ENCODE measurements at places on chromosomes 5 and 9.
A peak's percentile ranks its signal among the peaks of the same experiment; 100 is the strongest.

- no peak for DNase-seq
Measured at GRCh38 chr5:132003982-132004381, 7.5 kb downstream of the ACSL6 start.

DNA sequence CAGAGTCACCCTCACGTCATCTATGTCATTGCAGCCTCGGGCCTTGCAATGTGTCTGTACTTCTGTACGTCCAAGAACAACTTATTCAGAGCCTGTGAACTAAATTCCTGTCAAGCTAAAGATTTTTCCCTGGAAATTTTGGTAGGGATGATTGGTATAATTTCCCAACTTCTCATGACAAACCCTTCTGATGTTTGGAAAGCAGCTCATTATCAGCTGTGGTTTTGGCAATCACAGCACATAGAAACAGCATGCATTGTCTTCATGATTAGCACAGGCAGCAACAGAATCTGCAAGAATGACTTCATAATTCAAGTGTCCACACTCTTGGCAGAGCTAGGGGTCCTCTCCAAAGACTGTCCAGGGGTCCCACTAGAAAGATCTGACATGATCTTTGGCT, 49.5 kb downstream of the APBA1 start:
- DNase-seq, result no peak

GRCh38 chr5:171379961-171380360, 7.7 kb upstream of the NPM1 start:
- no peak for DNase-seq

DNA sequence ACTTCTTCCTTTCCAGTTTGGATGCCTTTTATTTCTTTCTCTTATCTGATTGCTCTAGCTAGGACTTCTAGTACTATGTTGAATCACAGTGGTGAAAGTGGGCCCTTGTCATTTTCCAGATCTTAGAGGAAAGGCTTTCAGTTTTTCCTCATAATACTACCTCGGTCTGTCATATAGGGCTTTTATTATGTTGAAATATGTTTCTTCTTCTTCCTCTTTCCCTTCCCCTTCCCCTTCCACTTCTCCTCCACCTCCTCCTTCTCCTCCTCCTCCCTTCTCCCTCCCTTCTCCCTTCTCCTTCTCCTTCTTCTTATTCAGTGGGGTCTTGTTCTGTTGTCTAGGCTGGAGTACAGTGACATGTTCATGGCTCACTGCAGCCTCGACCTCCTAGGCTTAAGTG, 9.2 kb upstream of the TERT start:
- no peak for DNase-seq

DNA sequence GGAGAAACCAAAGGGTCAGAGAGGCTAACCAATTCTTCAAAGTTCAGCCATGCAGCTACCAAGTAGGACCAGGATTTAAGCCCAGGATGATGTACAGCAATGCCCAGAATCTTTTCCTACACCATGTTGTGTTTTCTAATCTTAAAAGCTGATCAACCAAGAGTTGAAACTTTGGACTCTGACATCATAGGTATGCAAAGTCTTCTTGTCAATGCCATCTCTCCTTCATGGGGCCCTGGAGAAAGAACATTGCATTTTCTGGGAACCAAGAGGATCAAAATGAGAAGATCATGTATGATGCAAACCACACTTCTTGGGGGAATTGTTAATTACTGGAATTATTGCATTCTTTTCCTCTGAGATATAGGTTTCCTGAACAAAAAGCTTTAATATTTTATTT, 54.4 kb upstream of the XPA start:
- no peak for DNase-seq

DNA sequence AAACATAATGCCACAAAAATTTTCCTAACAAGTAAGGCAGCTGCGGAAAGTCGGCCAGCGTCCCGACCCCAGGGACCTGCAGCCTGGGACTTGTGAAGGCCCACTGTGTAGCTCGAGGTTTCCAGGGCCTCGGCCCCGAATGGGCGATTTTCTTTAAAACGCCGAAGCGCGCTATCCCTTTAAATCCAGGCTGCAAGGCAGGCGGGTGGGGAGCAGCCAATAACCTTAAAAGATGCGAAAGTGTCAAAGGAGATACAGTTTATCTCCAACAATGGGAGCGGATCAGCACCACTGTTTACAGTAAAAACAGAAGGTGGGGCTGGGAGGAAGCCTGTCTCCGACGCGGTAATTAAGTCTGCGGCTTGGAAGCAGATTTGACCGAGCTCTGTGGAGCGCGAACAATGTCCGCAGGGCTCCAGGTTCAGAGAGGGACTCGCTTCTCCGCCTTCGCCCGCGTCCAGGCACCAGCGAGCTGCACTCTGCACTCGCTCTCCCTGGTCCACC, 1.7 kb upstream of the ZSWIM6 start:
- no peak for DNase-seq

DNA sequence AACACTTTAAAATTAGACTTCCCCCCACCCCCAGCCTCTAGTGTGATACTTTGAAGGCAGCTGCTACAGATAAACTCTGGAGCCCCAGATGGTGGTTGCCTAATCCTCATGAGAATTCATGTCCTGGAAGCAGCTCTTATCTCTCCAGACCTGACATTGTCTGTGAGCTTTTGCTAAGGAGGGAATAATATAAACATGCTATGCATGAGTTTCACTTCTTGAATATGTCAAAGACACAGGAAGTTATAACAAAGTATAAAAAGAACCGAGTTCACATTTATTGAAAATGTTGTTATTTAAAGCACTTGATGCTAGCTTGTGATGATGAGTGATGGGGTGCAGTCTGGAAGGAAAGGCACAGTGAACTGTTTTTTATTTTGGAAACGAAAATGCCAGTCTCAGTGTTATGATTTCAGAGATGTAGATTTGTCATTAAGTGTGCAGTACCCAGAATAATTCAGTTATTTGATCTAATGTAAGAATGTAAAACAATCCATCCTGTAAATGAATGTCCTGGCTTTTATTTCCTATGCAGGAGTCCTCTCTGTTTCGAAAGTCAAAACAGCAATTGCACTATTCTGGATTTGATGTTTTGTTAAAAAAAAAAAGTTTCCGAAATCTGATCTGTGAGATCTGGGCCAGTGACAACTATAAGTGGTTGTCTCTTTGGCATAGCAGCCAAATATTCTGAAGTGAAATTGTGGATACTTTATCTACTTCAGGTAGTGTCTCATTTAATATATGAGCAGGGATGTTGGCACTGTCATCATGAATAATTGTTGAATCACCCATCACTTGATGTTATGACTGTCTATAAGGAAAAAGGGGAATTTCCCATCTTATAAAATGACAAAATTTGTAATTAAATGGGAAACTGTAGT, 77.0 kb downstream of the ZCCHC7 start:
- no peak for DNase-seq

GRCh38 chr5:132417010-132417439, 47.5 kb downstream of the SLC22A5 start:
- DNase-seq, result no peak

DNA sequence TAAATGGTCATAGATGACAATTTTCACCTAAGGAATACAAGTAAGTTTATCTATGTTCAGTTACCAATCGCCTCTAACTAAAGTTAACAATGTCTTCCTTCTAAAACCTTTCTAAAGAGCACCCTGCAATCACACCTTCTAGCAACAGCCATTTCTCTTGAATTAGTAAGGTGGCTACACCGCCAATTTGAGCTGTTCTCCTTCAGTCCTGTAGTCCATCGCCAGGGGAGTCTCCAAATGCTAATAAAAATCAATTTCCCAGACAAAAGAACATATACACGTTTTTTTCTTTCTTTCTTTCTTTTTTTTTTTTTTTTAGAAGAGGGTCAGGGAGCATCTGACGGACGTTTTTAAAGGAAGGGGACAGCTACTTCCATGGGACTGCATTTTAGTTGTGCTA, 729 bp upstream of the RORB start:
- DNase-seq, result no peak

DNA sequence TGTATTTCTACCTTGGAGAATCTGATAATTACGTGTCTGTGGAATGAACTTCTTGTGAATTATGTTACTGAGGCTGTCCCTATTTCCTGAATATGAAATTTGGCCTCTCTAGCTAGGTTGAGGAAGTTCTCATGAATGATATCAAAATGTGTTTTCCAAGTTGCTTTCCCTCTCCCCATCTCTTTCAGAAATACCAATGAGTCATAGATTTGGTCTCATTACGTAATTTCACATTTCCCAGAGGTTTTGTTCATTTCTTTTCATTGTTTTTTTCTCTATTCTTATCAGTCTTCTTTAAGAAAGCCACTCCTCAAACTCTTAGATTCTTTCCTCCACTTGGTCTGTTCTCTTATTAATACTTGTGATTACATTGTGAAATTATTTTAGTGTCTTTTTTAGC, 923.8 kb upstream of the CDH9 start:
- no peak for DNase-seq

DNA sequence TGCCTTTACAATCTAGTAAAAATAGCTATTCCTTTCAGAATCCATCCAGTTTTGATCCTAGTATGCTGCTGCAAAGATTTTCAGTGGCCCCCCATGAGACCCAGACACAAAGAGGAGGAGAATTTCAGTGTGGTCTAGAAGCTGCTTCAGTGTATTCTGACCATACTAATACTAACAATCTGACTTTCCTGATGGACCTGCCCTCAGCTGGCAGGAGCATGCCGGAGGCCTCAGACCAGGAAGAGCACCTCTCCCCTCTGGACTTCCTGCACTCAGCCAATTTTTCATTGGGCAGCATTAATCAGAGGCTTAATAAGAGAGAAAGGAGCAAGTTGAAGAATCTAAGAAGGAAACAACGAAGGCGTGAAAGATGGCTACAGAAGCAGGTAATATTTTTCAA, 48.5 kb downstream of the RNF180 start:
- DNase-seq, result no peak

DNA sequence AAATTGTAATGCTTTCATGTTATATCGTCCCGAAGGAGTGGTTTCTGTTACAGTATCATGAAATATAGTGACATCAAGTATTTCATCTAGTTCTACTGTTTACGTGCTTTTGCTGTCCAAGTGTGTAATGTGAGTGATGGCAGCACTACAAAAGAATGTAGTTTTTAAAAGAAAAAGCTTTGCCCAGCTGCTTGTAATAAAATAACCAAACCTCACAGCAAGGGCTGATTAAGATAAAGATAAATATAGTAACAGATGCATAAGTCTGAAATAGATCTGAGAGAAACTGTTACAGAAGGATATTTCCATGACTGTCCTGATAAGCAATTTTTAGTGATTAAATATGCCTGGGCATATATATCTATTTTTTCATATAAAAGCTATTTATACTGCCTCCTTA, 106.4 kb downstream of the AUH start:
- DNase-seq, result no peak

GRCh38 chr5:95826949-95827891, 4.7 kb upstream of the GLRX start:
- DNase-seq, result no peak

GRCh38 chr5:159403906-159404681, 73.8 kb upstream of the IL12B start:
- DNase-seq, result no peak

- no peak for DNase-seq
Measured at GRCh38 chr9:75064307-75065025, 23.5 kb downstream of the NMRK1 start.

DNA sequence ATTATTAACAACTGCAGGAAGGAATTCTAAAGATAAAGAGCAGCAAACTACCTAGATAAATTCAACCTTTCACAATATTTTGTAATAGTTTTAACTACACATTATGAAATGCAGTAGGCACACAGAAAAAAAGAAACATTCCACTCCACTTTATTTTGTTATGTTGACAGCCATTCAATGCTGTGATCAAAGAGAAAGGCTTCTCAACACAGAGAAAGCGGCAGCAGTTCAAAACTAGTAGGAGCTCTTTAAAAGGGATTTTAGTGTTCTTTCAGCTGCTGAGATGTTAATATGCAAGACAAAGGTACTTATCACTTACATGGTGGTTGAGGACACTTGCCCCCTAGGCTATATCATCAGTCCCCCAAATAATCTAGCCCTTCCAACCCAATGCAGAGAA, 11.6 kb downstream of the CEMIP2 start:
- no peak for DNase-seq

GRCh38 chr5:53180991-53181390, 71.4 kb upstream of the MOCS2 start:
- no peak for DNase-seq

- DNase-seq, result no peak
Measured at GRCh38 chr5:126280846-126281245, 142.4 kb upstream of the GRAMD2B start.

DNA sequence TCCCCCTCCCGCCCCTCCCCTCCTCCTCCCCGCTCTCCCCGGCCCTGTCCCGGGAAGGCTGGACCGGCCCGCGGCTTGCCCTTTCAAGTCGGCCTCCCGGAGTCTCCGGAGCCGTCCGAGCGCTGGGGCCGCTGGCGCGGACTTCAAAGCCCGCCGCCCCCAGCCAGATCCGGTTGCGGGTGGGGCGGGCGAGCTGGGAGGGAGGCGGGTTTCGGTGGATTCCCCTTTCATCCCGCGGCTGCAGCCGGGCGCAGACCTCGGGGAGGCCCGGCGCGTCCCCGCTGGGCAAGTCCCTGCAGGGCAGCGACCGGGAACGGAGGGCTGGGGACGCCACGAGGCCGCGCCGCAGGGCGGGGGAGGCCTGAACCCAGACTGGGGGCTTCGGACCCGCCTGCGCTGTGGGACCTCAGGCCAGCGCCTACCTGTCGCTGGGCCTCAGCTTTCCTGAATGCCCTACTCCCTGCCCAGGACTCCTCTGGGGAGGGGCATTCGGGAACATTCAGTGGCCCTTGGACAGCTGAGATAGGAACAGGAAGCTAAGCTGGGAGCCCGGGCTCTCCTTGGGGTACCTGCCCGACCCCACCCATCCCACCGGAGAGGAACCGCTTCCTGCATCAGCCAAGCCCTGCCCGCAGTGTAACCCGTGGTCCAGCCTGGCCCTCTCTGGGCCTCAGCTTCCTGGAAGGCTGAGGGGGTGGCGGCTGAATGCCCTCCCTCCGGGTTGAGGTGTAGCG, 23.4 kb downstream of the C9orf50 start:
- DNase-seq, result peak; percentile 40

- no peak for DNase-seq
Measured at GRCh38 chr5:83570916-83571315, 99.4 kb downstream of the VCAN start.

- no peak for DNase-seq
Measured at GRCh38 chr5:163439092-163439425, 1.7 kb downstream of the CCNG1 start.

GRCh38 chr9:98875536-98875935, 68.1 kb downstream of the GALNT12 start:
- DNase-seq, result no peak

DNA sequence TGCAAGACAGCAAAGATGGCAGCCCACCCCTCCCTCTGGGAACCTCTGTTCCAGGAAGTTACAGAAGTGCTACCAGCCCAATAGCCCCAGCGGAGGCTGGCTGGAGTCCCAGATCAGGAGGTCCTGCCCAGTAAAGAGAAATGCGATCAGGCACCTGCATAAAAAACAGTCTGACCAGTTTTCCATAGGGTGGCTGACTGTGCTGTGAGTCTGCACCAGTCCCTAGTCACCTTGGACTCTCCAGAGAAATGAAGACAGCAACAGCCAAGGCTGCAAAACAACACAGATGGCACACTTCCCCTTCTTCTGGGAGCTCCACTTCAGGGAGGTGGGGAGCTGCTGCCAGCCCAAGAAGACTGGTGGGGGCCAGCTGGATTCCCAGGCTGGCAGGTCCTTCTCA, 265.5 kb upstream of the PCSK5 start:
- DNase-seq, result no peak
